Activated T-cell treated with anti-CD3 and anti-CD28 coated beads, Interleukin-2, amount 50 U/mL, for 4 hours (primary cell): ENCODE measurements at places on chromosomes 4 and X. TPM values are rescaled to one million over a fixed set of nuclear protein-coding genes. Genes with fewer than 3 reads are reported as not detected.

DNA sequence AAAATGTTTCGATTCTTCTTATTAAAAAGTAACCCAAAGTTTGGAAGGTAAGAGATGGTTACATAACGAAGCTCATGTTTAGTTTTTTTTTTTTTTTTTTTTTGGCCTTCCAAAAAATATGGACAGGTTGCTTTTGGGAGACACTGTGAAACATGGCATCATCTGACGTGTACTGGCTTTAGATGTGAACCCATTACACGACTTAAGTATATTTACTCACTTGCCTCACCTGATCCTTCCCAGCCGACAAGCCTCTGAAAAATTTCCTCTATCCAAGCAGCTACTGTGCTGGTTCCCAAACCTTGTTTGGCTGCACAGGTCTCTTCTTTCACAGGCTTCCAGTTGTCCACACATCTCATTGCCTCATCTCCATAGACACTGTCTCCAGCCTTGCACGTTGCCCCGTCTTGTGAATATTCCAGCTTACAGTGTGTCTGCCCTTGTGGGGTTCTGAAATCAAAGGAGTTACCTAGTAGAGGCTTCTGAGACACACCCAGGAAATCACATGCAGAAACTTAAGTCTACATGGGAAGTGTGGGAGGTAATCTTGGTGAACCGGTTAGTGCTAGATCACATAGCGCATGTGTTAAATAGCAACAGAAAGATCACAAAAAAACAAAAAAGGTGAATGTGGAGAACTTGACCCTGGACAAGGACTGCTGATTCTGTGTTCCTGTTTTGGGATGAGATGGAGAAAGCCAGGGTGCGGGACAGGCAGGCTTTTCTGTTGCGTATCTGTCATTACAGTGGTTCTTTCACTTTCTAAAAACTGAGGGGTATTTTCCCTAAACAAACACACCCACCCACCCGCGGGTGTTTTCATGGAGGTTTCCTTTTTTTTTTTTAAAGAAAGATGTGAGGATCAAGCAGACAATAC lies 328.6 kb downstream of the ARHGAP10 start:
- DNase-seq: no peak

- no peak for DNase-seq
Observed at GRCh38 chr4:81486502-81486901, 14.8 kb upstream of the RASGEF1B start.

DNA sequence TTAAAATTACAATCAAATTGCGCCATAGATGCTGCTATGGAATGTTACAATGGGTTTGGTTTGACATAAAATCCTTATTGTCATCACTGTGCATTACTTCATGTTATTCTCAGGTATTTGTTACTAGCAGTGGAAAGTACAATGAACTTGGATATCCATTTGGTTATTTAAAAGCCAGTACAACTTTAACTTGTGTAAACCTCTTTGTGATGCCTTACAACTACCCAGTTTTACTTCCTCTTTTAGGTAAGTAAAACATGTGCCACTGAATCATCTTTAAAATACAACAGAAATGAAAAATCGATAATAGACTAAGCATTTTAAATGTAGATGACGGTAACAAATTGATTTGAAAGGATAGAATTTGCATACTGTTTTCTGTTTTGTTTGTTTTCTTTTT lies 35.6 kb downstream of the INTS6L start:
- no peak for DNase-seq

DNA sequence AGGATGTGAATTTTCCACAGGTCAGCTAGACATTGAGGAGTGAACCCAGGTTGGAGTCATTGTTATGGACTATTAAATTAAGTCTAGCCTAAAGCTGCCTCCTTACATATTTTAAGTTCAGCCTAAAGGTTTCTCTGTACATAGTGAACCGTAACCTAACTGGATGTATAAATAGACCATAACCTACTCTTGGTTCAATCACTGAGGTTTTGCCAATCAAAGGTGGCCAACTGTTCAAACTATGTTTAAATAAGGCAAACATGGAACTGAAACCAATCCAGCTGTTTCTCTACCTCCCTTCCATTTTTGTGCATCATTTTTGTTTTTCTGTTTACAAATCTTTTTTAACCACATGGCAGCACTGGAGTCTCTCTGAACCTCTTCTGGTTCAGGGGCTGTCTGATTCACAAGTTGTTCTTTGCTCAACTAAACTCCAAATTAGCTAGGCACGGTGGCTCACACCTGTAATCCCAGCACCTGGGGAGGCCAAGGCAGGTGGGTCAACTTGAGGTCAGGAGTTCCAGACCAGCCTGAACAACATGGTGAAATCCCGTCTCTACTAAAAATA lies 43.9 kb upstream of the SFRP2 start:
- no peak for DNase-seq

DNA sequence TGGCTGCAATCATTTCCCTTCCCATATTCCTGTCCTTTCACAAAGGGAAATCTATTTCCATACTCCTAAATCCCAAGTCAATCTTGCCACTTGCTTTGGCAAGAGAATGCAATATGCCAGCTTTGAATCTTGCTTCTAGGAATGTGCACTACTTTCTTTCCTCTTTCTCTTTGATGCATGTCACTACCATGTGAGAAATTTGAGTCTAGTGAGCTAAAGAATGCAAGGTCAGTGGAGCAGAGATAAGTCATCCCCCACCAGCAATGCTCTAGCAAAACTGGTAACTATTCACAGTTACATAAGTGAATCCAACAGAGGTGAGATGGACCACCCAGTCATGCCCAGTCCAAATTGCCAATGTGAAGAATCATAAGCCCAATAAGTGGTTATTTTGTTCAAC lies 910.4 kb downstream of the RAB28 start:
- DNase-seq: no peak

ELF2 gene
- 18.6 TPM for total RNA-seq

DNA sequence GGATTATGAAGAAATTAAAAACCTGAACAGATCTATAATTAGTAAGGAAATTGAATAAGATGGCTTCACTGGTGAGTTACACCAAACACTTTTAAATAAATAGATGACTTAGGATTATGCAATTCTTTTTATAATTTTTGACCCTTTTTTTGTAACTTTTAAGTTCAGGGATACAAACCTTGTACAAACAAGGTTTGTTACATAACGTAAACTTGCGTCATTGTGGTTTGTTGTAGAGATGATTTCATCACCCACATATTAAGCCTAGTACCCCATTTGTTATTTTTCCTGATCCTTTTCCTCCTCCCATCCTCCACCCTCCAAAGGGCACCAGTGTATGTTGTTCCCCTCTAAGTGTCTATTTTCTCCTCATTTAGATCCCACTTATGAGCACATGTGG lies 75.7 kb downstream of the CPEB2 start:
- no peak for DNase-seq

- no peak for DNase-seq
Observed at GRCh38 chrX:104195489-104196084, 29.3 kb downstream of the FAM199X start.

GAGE2A gene
- 0.48 TPM for total RNA-seq

DNA sequence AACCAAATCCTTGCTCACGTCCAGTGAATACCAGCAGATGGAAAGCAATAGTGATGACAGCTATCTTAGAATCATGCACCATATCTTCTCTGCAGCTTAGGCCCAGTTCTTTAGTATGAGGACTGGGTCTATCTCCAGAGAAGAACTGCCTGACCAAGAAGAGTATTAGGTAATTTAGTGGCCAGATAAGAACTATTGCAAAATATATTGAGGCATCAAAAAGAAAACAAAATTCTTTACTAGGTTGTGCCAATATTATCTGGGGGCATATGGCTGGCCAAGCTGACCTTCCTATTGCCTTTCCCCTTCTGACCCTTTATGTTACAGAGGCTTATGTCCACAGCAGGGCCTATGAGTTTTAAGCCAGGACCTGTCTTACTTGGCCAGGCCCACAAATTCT lies 91.2 kb downstream of the RLIM start:
- DNase-seq: no peak

PPP4R3C gene
- total RNA-seq: not detected

- DNase-seq: no peak
Observed at GRCh38 chr4:34850968-34851367, 1393.3 kb downstream of the ARAP2 start.
